ENCODE measurements at places on chromosomes 3 and 15.

DNA sequence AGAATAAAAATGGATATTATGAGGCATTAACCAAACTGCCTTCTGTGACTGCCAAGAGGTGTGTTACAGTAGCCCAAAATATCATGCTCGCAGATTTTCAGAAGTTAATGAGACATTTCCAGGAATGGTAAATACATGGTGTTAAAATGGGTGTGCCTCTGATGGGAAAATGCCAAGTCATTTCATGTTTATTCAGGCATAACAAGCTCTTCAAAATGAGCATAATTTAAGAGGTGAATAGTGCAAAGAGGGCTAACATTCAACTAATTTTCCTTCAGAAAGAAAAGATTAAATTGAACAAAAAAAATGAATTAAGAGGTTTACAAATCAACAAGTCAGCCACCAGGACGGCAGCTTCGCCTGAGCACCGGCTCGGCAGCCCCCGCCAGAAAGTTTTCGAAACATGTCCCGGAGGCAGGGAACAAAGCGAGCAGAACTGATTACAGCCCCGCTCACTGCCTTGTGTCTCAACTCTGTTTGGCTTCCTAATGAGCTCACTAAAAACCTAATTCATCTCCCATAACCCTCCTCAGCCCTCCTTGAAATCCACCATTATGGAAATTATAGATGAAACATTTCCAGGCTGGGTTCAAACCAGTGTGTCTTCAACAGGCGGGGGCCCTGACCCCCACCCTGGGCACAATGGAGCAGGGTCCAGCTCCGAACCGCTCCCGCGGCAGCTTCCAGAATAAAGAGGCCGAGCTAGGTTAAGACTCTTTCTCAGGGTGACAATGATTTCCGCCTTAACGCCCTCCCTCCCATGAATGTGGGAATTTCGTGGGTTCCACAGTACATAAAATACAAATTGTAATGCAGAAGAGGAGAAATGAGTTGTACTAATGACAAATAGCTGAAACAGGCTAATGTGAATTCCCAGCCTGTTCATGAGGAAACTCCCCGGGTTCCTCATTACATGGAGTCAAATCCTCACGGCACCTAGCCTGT lies 43.9 kb downstream of the MEIS2 start:
- no peak for DNase-seq

DNA sequence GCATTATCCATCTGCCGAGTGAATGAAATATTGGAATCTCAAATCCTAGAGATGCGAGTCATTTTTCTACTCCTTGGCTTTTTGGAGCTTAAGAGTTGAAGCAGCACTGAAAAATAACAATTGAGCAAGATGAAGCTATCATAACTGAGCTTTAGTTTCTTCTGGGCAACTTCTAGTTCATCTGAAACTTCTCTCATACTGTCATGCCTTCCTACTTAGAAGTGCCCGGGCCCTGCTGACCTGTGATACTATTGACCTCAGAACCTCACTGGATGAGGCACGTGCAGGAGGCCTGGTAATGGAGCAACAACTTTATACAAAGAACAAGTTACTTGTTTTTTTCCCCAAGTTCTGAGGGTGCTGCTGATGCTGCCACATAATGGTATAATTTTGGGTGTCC lies 48.5 kb upstream of the P3H2 start:
- no peak for DNase-seq

DNA sequence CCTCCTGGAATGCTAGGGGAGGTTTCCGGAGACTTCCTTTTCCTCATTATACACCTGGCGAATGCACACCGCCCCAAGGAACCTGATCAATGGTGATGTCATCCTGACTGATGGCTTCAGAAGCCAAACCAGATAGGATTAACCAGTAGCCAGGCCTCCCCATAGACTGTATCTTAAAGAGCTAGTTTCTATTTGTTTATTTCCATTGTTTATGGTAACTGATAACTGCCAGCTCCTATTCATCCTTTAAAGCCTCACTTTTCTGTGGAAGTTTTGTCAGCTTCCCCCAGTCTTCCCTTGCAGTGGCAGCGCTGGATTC lies at the start of gene MKRN2OS:
Gene MKRN2OS, minus strand, starts transcription at position 27 of the 319 bp plus-strand sequence. CDS start 35 bp downstream, outside the sequence.
- no peak for DNase-seq

GRCh38 chr3:153001210-153002078 lies 160.6 kb upstream of the RAP2B start:
- DNase-seq, result no peak

GRCh38 chr3:31577232-31577631 lies 44.5 kb downstream of the STT3B start:
- DNase-seq, result no peak

DNA sequence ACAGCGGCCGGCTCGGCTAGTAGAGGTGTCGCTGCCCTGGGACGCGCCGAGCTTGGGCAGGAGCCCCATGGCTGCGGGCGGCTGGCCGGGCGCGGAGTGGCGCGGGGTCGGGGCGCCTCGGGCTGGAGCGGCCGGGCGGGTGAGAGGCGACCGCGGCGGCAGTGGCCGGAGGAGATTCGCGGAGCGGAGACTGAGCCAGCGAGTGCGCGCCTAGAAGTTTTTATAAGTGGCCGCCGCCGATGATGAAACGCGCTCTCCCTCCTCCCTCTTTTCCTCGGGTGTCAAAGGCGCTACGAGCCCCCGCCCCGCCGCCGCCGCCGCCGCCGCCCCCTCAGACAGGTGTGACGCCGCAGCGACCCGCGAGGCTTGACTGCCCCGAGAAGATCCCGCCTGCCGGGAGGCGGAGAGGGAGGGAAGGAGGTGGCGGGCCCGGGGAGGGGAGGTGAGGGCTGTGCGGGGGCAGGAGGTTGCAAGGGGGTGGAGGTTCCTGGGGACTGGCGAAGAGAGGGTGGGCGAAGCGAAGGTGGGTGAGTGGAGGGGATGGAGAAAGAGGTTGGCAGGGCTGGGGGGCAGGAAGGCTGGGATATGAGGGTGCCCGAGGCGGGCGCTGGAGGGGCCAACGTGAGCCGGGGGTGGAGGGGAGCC lies at the start of gene SLCO2A1:
Gene SLCO2A1, minus strand, starts transcription at position 192 of the 645 bp plus-strand sequence. Its CDS starts 123 bp downstream, at position 69.
- DNase-seq, result no peak

DNA sequence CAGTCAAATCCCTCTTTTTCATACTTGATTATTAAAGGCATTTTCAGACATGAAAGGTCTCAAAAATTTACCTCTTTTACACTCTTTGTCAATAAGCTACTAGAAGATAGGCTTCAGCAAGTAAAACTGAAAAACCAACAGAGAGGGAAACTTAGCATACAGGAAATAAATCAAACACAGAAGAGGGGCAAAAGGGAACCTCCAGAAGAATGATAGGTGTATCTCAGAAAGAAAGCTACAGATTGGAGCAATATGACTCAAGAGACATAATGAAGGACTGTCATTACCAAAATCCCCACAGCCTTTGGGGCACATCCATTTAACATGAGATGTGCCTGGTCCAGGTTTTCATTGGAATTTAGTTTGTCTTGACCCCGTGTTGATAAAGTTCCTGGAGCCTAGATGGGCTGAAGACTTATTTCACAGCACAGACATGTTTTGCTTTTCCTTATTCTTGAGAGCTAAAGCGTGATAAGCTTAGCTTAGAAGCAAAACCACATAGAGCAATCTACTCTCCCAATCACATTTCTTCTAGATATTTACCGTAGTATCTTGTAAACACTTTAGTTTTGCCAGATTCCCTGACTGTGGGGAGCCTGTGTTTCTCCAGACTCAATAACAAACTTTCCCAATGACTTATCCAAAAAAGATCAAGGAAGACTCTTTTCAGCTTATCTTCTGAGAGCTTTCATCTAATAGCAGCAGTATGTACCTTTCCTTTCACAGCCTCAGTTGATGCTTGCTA lies 11.7 kb downstream of the LRRFIP2 start:
- no peak for DNase-seq

DNA sequence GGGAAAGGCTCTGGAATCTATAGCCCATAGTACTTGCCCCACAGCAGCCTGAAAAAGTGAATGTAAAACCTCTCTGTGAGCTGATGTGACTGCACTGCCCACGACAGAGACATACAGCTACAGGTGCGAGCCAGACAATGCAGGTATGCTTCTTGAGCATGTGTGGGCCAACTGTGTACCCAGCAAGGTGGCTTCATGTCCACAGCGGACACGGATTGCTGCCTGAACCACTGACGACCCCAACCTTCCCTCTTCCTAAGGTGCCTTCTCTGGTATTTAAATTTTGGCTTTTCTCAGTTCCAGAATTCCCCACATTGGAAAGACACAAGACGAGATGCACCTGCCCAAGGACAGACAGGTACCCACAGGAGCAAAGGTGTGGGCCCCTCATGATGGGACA lies 65.8 kb downstream of the SCN5A start:
- no peak for DNase-seq

DNA sequence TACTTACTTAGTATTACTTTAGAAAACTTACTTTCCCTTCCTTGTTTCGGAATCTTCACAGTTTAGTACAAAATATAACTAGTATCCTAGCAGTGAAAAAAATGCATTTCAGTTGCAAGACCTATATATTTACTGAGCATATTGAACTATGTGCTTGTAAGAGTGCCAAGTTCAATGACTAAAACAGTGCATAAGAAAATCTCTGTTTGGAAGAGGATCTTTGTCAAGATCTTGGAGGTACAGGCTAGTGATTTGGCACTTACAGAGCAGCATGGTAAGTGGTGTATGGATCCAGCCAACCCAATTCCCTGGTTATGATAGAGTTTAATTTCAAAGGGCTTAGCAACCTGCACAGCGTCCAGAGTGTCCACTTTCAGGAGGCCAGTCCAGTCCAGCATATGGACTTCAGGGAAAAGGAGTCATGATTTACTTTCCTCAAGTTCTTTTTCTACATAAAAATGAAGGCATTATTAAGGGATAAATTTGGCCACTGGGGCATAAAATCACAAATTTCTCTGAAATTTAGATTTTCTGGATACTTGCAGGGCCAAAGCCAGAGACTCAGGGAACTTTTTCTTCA lies 625.8 kb upstream of the BCHE start:
- no peak for DNase-seq

DNA sequence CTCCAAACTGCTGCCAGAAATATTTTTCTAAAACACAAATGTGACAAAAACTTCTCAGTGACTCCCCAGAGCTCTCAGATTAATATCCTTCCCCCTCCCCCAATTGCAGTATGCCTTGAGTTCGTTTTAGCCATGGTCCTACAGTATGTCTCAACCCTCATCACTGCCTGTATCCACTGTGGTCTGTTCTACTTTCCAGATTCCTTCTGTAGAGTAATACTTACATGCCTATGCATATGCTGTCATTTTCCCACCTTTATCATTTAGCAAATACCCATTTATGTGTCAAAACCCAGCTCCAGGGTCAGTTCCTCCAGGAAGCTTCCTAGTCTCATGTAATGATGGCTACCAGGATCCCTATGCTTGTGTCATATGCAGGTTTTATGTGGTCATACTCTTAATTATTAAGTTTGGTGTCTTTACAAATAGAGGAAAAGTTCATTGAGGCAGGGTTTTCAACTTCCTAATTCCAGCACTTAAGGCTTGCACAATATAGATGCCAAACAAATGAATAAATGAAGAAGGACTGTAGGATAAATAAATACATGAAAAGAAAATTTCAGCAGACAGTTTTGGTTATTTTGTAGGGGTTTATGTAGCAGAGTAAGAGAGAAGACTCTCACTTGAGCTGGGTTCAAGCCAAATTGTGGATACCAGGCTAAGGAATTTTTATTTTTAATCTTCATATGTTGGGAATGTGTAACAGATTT lies 170.8 kb downstream of the ALCAM start:
- no peak for DNase-seq

GRCh38 chr3:52227117-52227516 lies 1.7 kb upstream of the TLR9 start:
- DNase-seq, result no peak

GRCh38 chr15:43251185-43251870 lies 15.4 kb downstream of the TGM5 start:
- no peak for DNase-seq

GRCh38 chr3:71978150-71978721 lies 193.3 kb upstream of the PROK2 start:
- DNase-seq, result no peak

GRCh38 chr3:152276681-152277080 lies 8.0 kb downstream of the MBNL1 start:
- DNase-seq, result no peak

DNA sequence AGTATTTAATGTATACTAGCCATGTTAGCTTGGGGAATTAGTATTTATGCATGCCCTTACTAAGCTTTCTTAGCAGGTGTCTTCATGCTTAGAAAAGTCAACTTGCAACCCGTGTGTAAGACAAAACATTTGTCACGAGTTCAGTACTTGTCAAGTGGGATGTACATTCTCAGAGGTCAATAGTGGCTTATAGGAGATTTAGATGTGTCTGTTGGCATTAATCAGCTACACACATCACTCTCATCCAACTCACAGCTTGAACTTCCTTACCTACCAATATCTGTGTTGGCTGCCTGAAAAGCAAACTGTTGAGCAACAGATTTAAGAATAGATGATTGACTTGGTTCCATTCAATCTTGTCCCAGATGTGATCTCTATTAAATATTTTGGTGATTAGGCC lies 109.5 kb downstream of the ROBO2 start:
- no peak for DNase-seq

GRCh38 chr3:195773956-195774537 lies 37.7 kb downstream of the MUC4 start:
- DNase-seq, result no peak

GRCh38 chr15:61029082-61029481 lies 200.0 kb downstream of the RORA start:
- no peak for DNase-seq

GRCh38 chr3:123329636-123330340 lies 119.1 kb downstream of the ADCY5 start:
- DNase-seq, result no peak

DNA sequence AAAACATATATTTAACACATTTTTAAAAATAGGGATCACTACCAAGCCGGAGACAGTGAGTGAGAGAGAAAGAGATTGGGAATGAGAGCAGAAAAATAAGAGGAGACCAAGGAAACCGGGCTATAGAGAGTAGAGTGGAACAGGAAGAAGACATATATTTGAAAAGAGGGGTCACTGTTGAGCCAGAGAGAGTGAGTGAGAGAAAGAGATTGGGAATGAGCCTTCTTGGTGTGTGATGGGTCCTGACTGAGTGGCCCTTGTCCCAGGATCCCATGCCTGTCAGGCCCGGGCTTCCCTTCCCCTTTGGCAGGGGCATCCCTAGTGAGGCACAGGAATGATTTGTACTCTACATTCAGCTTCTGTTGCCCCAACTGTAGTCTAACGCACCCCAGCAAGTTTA lies 646.6 kb downstream of the NTRK3 start:
- no peak for DNase-seq

DNA sequence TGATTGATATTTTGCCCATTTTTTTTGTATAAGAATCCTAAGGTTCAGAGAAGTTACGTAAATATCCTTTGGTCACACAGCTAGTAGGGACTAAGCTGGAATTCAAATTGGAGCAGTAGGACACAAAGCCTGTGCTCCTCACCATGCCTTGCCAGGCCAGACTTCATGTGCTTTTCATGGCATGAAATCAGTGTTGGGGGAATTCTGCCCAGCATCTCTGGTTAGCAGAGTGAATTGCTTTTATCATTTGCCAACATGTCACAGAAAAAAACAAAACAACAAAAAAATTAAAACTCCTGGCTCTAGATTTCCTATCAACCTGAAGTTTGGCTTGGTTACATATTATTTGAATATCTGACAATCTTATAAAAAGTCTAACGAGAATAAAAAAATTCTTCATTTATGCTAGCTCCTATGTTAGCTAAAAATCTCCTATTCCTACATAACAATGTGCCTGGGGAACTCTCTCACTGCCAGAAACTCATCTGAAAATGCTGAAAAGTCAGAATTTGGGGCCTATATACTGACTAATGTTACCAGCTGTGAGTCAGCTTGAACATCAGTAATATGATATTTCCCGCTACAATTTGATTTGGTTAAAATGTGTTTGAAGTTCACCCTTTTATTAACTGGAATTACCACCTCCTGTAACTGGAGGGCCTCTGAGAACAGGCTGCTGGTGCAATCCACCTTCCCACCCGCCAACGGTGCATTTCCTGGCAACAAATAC lies 141.7 kb downstream of the TIGIT start:
- DNase-seq, result no peak
